SK-N-MC (cell line): ENCODE measurements at places on chromosomes 7 and 10.

DNA sequence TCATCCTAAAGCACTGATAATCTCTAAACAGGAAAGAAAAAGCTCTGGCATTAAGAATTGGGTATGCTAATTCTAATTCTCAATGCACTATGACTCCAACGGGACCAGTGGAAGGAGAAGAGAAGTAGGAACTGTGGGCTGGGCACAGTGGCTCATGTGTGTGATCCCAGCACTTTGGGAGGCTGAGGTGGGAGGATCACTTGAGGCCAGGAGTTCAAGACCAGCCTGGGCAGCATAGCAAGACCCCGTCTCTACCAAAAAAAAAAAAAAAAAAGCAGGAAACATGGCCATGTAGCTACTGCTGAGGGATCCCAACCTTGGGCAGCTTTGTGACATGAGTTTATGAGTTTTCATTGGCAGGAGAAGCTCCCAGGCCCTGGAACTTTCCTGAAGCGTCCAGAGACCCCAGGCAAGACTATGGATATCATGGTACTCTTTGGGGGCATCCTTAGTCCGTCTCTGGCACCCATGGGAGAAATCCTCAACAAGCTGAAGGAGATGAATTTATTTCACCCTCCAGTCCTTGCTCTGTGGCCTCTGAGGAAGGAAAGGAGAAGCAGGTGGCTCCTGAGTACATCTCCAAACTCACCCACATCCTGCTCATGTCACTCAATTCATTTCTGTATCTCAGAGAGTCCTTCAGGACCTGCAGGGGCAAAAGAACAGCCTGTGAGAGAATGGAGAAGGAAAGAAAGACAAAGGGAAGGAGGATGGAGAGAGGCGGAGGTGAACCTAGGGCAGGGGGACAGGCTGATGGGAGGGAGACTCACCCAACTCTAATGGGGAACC lies 99.5 kb downstream of the SPDYE5 start:
- no peak for DNase-seq

- no peak for DNase-seq
Observed at GRCh38 chr10:124210263-124210662, 116.9 kb upstream of the CHST15 start.

GRCh38 chr10:36110097-36110496 lies 468.0 kb upstream of the FZD8 start:
- DNase-seq, result no peak

DNA sequence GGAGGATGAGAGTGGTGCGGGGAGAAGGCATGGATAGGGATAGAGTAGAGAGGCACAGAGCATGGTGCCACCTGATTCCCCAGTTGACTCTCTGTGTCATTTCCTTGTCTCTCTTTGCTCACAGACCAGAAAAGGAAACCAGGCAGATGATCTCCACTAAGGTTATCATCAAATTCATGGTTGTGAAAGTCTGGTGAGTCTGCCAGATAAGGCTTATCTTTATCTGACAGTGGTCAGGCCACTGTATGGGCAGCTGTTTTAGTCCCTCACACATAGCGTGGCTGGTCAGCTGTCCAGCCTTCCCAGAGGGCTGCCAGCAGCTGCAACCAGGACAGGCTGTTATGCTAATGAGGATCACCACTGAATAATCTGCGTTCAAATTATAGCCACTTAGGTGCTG lies 99.0 kb downstream of the ADRA2A start:
- DNase-seq, result no peak

- no peak for DNase-seq
Observed at GRCh38 chr7:94206295-94206694, 188.4 kb upstream of the COL1A2 start.

DNA sequence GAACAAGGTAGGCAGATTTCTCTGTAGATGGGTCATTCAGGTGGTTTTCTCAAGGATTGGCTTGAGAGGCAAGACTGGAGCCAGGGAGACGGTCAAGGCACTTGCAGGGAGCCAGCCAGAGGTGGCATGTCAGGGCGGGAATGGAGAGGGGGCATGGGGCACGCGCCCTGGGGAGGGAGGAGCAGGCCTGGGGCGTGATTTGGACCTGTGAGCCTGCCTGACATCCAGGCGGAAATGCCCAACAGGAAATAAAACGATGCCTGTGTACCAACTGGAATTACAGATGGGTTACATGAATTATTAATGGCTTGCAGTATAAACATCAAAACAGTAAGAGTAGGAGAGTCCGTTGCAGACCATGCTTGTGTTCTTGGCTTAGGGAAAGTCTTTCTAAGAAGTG lies 8.6 kb upstream of the SUN1 start:
- DNase-seq, result no peak

GRCh38 chr7:149735779-149736477 lies 37.5 kb downstream of the ZNF467 start:
- no peak for DNase-seq

GRCh38 chr7:159172400-159172799 lies 27.7 kb upstream of the VIPR2 start:
- DNase-seq, result no peak
